Naive thymus-derived CD8-positive, alpha-beta T cell (primary cell): ENCODE measurements at places on chromosomes 4 and X.

- no peak overlapping the region for H3K4me3 ChIP-seq
- no peak overlapping the region for H3K27ac ChIP-seq
- H3K36me3 ChIP-seq, result no peaks in the 10 kb centered on the region
- peaks cover 21% of the 10 kb centered on the region for H3K4me1 ChIP-seq
- no peak for DNase-seq
- H3K27me3 ChIP-seq, result peaks cover 47% of the 10 kb centered on the region
Observed at GRCh38 chr4:16079046-16079445, 4.8 kb downstream of the PROM1 start.

- peaks cover 14% of the 10 kb centered on the region for H3K27me3 ChIP-seq
- H3K36me3 ChIP-seq, result no peaks in the 10 kb centered on the region
Observed at GRCh38 chr4:5156682-5157081, 105.4 kb downstream of the STK32B start.

- no peak for DNase-seq
- peaks cover 2% of the 10 kb centered on the region for H3K27me3 ChIP-seq
- no peak overlapping the region for H3K4me3 ChIP-seq
- no peaks in the 10 kb centered on the region for H3K4me1 ChIP-seq
Observed at GRCh38 chr4:74412225-74412624, 32.7 kb upstream of the AREG start.

DNA sequence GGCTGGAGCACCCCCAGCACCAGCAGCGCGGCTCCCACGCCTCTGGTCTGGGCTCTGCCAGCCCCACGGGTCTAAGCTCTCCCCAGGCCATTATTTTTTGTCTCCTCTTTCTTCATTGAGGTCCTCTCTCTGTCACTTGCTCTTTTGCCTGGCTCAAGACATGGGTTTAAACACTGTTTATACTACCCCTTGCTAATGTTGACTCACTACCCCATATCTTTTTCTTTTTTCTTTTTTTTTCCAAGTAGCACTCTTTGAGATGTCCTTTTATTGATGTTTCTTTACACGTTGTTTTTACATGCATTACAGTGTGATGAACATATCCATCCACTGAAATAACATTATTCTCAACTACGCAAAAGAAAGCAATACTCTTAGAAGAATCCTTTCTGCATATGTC is 1.7 kb upstream of the ERVMER34-1 start:
- H3K36me3 ChIP-seq, result no peaks in the 10 kb centered on the region
- no peak for DNase-seq
- H3K4me3 ChIP-seq, result no peak overlapping the region
- peaks cover 45% of the 10 kb centered on the region for H3K27me3 ChIP-seq

- DNase-seq, result no peak
- H3K36me3 ChIP-seq, result no peaks in the 10 kb centered on the region
- peaks cover 6% of the 10 kb centered on the region for H3K4me1 ChIP-seq
- no peak overlapping the region for H3K27ac ChIP-seq
Observed at GRCh38 chr4:7167706-7168105, 24.6 kb upstream of the SORCS2 start.

DNA sequence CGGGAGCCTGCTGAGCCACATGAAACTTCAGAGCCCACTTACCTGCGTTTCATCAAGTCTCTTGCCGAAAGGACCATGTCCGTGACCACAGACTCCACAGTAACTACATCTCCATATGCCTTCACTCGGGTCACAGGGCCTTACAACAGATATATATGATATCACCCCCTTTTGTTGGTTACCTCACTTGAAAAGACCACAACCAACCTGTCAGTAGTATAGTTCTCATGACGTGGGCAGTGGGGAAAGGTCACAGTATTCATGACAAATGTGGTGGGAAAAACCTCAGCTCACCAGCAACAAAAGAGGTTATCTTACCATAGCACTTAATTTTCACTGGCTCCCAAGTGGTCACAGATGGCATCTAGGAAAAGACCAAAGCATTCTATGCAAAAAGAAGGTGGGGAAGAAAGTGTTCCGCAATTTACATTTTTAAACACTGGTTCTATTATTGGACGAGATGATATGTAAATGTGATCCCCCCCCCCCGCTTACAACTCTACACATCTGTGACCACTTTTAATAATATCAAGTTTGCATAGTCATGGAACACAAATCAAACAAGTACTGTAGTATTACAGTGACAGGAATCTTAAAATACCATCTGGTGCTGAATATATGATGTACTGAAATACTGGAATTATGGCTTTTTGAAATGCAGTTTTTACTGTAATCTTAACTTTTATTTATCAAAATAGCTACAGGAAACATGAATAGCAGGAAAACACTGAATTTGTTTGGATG is 129.9 kb downstream of the TET2 start:
- H3K36me3 ChIP-seq, result peaks cover 53% of the 10 kb centered on the region
- no peak for DNase-seq
- H3K27me3 ChIP-seq, result no peaks in the 10 kb centered on the region
- H3K4me1 ChIP-seq, result peaks cover 22% of the 10 kb centered on the region

DNA sequence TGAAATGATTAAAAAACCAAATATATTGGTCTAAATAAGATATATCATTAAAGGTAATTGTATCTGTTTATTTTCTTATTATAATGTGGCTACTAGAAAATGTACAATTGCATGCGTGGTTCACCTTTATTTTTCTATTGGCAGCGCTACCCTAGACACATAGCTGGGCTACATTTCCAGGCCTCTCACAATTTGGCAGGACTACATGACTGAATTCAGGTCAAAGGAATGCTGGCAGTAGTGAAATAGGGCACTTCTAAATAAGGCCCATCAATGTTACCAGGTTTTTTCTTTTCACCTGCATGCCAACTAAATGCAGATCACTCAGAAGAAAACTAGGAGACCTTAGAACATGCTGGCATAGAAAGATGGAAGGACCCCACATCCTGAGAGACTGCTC is 1072.9 kb upstream of the SLIT2 start:
- H3K36me3 ChIP-seq, result no peaks in the 10 kb centered on the region
- no peaks in the 10 kb centered on the region for H3K4me1 ChIP-seq
- no peak overlapping the region for H3K27ac ChIP-seq

GRCh38 chrX:66176134-66176533 is 12.1 kb downstream of the HEPH start:
- H3K4me3 ChIP-seq, result no peak overlapping the region
- peaks cover 3% of the 10 kb centered on the region for H3K36me3 ChIP-seq
- H3K27me3 ChIP-seq, result no peaks in the 10 kb centered on the region
- no peak for DNase-seq

DNA sequence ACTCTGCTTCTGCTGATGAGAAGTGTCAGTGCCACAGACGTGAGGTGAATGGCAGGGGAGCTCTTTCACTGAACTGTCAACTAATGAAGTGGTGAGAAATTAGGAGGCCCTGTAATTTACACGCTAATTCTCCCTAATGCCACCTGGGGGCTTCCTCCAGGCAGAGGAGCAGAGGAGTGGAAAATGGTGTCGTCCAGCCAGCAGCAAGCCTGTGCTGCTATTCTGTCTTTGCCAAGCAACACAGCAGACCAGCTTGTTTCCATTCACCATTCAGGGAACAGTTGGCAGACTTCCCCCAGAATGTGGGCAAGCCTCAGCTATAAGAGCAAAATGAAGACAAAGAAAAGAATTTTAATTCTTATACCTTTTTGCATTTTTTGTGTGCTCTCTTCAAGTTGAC is 245.2 kb upstream of the TET2 start:
- no peaks in the 10 kb centered on the region for H3K27me3 ChIP-seq
- H3K4me3 ChIP-seq, result no peak overlapping the region
- no peak for DNase-seq
- peaks cover 3% of the 10 kb centered on the region for H3K36me3 ChIP-seq
